ENCODE measurements at places on chromosomes 2 and 18. TPM values are rescaled to one million over a fixed set of nuclear protein-coding genes. Genes with fewer than 3 reads are reported as not detected.

DNA sequence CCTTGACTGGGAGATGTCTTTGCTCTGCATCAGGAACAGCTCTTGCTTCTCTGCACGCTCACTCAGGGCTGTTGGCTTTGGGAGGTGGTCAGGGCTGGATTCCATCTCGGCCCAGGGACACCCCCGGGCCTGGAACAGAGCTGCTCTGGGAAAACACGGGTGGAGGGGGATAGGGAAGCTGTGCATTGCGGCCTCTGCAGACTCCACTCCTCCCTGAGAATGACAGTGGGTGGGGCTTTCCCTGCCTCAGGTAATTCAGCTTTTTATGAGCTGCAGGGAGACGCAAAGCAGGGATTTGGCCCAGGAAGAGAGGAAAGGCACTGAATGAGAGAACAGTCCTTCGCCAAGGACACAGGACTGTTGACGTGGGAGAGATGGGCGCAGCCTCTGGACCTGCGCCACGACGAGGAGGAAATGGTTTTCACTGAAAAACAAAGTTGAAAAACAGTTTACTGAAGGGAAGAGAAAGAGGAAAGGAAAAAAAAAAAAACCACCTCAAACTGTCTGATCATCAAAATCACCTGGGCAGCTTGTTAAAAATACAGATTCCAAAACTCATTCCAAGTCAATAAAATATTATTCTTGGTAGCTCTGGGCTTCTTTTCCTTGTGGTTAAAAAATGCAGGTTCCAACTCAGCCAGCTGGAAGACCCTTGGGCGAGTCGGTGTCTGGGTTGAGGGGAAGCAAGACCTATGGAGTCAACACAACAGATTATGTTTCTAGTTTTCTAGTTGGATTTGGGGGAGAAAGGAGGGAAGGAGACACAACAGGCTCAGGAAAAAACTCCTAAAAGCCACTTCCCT lies 194.0 kb downstream of the ZFP36L2 start:
- DNase-seq, result no peak

DNA sequence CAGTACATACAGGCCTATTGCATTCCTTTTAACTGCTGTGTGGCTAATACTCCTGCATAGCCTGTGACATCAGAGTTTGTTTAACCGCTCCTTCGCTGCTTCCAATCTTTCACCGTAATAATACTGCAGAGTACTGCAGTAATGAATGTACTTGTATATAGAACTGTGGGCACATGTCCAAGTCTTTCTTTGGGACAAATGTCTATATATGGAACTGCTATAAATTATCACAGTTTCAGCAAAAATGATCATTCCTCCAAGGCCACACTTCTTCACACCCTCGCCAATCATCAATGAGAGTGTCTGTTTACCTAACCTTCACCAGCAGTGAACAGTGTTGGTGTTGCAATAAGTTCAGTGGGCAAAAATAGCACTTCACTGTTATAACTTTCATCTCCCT lies 230.4 kb downstream of the SP3 start:
- no peak for DNase-seq

GRCh38 chr2:123908522-123908921 lies 116.6 kb upstream of the CNTNAP5 start:
- DNase-seq, result no peak

DNA sequence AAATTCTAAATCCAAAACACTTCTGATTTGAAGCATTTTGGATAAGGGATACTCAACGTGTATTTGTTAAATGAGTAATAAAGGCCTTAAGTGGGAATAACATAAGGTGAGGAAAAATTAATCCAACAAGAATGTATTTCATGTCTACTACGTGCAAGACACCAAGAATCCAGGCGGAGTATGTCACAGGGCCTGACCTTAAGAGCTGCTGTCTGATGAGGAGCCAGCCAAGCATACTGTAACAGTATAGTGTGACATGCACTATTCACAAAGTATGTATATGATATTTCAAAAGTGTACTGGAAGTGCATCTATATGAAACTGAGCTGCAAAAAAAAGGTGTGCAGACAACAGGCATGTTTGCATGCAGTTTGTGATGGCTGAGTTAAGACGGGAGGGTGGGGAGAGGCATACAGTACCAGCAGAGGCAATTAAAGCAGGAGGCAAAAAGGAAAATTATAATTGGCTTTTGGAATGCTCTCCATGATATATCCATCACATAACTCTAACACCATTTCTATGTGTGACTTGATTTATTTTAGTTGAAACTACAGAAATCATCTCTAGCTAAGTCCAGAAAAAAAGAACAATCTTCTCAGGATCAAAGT lies 18.2 kb downstream of the IWS1 start:
- no peak for DNase-seq

- no peak for DNase-seq
Observed at GRCh38 chr18:10898417-10898974, 250.9 kb downstream of the PIEZO2 start.

DNA sequence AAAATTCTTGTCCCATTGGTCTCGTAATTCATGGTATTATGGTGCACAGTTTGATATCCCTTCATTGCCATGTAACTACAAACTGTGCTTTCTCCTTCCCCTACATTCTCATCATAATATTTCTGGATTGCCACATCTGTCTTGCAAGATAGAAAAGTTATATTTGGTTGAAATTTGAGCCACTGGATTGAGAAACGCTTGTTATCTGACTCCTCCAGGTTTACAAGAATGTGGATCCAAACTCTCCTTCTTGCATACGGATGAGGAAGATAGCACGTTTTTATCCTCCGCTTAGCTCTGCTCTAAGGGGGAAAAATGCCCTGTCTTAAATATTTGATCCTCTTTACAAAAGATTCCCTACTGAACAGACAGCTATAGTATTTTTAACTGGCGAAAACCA lies 438.2 kb downstream of the TSN start:
- DNase-seq, result no peak

DNA sequence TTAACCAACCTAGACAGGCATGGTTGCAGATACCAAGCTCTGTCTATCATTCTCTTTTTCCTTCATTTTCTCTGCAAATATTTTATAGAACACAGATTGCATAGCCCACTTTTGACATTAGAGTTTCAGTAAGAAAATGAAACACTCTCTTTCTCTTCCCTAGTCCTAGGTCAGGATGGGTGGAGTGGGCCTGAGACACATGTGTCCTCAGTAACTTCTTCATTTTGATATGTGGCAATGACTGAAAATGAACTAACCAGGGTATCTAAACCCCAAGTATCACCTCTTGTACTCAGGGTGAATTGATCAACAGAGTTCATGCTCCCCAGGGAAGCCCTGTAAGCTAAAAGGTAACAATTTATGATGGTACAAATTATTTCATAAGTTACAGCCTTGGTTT lies 37.0 kb upstream of the KYNU start:
- no peak for DNase-seq

DNA sequence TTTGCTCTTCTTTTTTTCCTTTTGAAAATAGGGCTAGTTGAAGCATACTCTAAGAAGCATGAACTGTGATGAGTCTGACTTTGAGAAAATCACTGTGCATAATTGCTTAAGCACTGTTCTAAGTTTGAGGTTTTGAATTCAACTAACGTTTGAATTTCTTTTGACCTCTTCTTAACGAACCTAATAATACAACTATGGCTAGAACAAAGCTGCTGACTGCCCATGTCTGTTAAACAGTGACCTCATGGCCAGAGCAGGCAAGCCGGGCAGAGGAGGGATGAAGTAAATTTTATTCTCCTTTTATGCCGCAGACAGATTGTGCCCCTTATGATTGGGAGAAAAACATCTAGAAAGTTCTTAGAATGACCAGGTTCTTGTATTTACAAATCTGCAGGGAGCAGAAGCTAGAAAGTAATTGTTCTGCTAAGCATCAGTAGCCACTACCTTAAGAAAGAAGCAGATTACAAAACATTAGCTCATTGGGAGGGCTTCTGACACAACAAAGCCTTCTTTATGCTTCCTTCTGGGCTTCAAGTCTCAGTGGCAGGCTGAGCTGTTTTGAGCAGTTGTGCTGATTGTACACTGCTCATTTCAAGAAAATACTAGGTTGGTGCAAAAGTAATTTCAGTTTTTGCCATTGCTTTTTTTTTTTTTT lies 97.8 kb upstream of the RASGRP3 start:
- DNase-seq, result no peak

GRCh38 chr2:179467111-179467510 lies 202.5 kb upstream of the SESTD1 start:
- no peak for DNase-seq

- no peak for DNase-seq
Observed at GRCh38 chr18:56775701-56776100, 124.5 kb downstream of the WDR7 start.

DNA sequence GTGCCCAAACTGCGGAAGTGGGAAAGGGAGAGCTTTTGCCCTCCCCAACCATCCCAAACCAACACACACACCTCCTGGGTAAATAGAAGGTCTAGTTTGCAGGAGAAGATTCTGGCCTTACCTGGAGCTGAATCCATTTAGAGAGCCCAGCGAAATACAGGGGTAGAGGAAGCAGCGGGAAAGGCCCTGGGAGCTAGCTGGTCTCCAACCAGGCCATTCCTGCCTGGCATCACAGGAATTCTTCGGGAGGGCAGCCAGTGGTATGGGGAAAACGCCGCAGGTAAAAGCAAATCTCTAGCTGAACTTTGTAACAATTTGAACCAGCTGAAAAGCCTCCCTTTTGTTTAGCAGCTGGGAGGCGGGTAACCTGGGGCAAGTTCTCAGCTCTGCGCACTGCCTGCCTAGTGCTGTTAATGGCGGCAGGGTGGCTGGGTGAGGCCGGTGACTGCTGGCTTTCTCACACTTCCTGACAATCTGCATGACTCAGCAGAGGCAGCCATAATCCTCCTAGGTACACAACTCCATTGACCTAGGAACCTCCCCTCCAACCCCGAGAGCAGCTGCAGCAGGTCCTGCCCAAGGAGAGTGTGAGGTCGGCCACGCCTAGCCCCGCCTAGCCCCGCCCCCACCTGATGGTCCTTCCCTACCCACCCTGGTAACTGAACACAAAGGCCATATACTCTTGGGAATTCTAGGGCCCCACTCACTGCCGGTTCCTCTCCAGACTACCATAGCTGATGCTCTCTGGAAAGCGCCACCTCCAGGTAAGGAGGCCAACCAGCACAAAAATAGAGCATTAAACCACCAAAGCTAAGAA lies 483.8 kb upstream of the REG3G start:
- DNase-seq, result no peak

GRCh38 chr2:128414351-128414750 lies 95.7 kb upstream of the HS6ST1 start:
- peak; percentile 35 for DNase-seq

DNA sequence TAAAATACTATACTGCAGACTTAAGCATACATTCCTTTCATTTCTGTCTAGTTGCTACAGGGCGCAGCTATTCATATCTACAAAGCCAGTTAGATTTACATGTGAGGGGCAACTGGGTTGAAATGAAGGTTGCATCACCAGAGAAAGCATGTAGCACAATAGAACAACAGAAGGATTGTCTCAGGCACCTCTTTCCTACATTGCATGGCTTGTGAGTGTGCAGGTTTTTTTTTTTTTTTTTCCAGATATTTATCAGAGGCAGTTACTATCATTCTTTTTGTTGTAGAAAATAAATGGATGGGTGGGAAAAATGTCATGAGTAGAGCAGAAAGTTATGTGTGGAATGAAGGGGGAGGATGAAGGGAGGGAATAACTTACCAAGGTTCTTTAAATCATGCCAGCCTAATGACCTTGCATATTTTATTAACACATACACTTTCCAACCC lies 86.8 kb downstream of the ERBB4 start:
- no peak for DNase-seq

DNA sequence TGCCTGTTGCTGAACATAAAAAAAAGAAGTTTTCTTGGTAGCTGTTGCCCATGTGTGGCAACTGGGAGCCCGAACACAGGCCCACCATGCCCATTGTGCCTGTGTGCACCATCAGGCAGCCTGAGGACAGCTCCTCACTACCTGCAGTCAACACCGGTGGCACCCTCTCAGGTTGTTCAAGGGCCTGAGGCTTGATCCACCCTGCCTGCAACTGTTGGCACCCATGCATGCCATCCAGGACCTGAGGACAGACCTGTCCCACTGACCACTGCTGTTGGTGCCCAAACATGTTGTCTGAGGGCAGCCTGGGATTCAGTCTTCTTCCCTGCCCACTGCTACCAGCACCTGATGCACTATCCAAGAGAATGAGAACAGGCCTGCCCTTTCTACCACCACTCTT lies 661.1 kb upstream of the ZNF804A start:
- no peak for DNase-seq

- DNase-seq, result peak; percentile 31
Observed at GRCh38 chr2:241762933-241763369, 13.7 kb upstream of the GAL3ST2 start.

DNA sequence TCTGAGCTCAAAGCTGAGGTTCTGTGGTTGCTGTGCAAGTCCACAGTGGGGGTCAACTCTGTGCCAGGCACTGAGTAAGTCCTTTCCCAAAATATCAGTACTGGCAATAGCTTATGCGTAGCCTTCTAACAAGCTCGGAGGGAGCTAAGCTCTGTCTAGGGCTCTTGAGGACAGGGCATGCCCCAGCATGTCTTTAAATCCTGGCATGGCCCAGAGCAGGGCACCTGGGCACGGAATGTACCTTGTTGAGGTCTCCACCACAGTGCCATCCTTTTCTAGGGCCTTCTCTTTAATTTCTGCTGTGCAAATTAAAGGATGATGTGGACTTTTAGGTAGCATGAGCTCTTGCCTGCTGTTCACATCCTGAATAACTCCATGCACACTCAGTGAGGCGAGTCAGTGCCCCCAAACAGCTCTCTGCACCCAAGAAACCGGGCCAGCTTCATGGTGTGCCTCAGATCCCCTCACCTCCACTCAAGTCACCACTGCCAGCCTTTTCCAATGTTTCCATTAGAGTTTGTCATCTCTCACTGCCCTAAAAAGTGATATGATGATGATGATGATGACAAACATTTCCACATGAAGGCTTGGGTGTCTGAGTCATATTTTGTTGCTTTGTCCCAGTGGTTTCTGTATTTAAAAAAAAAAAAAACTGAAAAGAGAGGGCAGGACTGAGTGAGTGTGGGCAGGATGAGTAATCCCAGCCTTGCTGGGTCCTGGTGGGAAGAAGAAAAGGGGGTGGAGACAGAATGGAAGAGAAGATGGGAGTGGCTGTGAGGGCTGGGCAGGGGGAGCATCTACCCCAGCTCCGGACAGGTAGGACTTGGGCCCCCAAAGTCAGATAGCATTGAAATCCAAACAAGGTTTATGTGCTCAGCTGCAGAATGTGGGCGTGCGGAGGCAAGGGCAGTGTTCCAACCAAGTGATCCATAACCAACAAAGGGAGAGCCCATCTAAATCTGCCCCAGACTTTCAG lies 78.9 kb downstream of the ZBTB7C start:
- no peak for DNase-seq

CNDP1 gene
- total RNA-seq, result not detected

IFIH1 gene
- total RNA-seq, result 2.0 TPM

RTP5 gene
- total RNA-seq, result not detected

SLC23A3 gene
- 0.90 TPM for total RNA-seq

AKAIN1 gene
- total RNA-seq, result not detected

SERPINB7 gene
- not detected for total RNA-seq

NMUR1 gene
- 0.56 TPM for total RNA-seq

TMEM200C gene
- total RNA-seq, result 8.3 TPM

RAPGEF4 gene
- total RNA-seq, result 1.4 TPM

NYAP2 gene
- total RNA-seq, result not detected

HOXD13 gene
- total RNA-seq, result not detected

SLC4A5 gene
- total RNA-seq, result 0.86 TPM
